RPMI7951 (cell line): ENCODE measurements at places on chromosomes 16 and 17. TPM values are rescaled to one million over a fixed set of nuclear protein-coding genes. Genes with fewer than 3 reads are reported as not detected.

The CFAP52 gene
- not detected in 2 replicates for total RNA-seq

The TP53TG3F gene
- 0.10 TPM in 1 of 2 replicates, not detected in the other for total RNA-seq

The WFIKKN1 gene
- total RNA-seq: 0.10 TPM in 1 of 2 replicates, not detected in the other

The STX1B gene
- 0.29 and 0.60 TPM in 2 replicates for total RNA-seq

The EXOC3L1 gene
- total RNA-seq: 0.39 and 0.60 TPM in 2 replicates

The CCL4L2 gene
- not detected in 2 replicates for total RNA-seq
